Hematopoietic multipotent progenitor cell (in vitro differentiated cells): ENCODE measurements at places on chromosomes 7 and 10.

- no peak for DNase-seq
These were observed 41.0 kb downstream of the SCRN1 start for GRCh38 chr7:29948587-29948986.

DNA sequence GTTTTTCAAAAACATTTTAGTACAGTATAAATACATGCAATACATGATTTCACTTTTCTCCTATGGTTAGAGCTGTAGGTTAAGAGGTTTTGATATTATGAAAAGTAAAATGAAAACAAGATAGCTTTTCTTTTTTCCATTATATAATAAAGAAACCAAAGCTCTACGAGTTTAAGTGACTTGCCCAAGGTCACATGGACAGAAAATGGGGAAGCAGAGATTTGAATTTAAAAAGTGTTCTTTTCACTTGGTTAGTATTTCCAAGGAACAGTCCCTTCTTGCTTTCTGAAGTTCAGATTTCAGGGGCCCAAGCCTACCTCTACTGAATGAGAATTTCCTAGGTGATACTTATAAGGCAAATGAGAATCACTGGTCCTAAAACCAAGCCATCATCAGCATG lies 13.2 kb upstream of the MAP3K8 start:
- DNase-seq = no peak

DNA sequence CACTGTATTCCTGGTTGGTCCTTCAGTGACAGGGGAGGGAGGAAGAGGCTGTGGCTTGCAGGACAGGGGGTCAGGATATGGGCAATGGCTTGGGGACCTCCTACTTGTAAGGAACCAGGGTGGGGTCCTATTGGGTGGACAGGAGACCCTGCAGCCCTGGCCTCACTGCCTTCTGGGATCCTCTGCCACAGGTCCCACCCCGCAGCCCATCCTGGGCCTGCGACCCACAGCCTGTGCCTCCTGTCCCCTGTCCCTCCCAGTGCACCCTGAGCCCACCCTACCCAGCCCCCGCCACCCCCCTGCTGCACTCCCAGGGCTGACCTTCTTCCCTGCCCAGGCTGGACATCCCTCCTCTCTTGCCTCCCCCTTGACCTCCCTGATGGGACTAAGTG lies 58.7 kb upstream of the MYL10 start:
- DNase-seq = no peak

GRCh38 chr7:152081088-152081487 lies 55.6 kb downstream of the GALNT11 start:
- DNase-seq = no peak

DNA sequence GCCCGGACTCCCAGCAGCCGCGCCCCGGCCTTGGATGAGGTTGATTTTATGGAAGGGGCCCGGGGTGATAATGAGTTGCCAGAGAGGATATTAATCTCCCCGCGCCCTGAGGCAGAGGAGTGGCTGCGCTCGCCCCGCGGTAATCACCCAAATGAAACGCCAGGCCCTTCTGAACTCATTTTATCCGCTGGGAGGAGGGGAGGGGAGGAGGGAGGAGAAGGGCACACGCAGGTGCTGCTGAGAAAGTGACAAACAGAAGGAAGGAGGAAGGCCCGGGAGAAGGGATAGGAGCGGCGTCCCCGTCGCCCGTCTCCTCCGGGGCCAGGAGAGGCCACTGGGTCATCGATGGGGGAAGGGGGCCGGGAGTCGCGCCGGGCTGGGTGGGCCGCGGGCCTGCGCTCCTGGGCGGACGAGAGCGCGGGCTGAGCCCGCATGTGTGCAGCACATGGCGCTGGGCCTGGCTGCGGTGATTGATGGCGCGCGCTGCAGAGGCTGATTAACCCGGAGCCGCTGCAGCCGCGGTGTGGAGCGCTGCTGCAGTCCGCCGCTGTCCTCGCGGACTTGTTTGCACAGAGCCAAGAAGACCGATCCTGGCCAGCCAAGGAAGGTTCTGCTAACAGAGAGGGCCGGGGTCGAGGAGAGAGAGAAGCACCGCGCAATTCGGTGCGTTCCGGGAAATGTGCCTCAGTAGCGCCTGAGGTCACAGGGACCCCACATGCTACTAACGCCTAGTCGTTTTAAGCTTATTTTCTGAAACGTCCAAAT lies 6.5 kb downstream of the MNX1 start:
- DNase-seq = no peak

GRCh38 chr10:51951601-51952000 lies 252.2 kb upstream of the CSTF2T start:
- no peak for DNase-seq

DNA sequence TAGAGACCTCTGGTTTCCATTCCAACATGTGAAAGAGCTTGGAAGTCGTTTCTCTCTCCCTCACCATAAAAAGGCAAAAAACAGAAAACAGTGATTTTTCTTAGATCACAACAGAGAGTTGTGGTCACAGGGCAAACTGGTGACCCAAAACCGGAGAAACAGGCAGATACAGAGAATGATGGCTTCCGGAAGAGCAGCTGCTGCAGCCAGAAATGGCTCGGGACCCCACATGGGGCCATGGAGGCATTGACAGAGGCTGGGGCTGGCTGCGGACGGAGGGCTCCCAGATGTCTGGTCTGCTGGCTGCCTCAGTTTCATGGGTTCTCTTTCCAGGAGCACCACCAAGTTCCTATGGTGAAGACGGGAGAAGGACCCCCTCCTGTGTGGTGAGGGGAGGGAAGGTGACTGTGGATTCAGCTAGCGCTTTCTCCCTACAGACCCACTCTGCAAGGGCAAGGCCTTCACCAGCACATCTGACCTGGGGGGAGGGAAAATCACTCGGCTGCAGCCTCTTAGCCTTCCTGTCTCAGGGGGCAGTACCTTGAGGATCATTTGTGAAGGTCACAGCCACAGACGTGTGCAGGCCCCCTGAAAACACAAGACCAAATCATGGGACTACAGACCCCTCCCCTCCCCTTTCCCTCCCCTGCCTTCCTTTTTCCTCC lies 81.4 kb downstream of the WDR37 start:
- DNase-seq = no peak

GRCh38 chr10:95401704-95402469 lies 111.1 kb upstream of the PDLIM1 start:
- DNase-seq = no peak

- DNase-seq = no peak
These were observed 31.5 kb upstream of the RSBN1L start for GRCh38 chr7:77664715-77665114.

- no peak for DNase-seq
These were observed 295.8 kb upstream of the LRRTM3 start for GRCh38 chr10:66629996-66630395.

GRCh38 chr10:73759512-73760115 lies 15.4 kb downstream of the SEC24C start:
- no peak for DNase-seq

DNA sequence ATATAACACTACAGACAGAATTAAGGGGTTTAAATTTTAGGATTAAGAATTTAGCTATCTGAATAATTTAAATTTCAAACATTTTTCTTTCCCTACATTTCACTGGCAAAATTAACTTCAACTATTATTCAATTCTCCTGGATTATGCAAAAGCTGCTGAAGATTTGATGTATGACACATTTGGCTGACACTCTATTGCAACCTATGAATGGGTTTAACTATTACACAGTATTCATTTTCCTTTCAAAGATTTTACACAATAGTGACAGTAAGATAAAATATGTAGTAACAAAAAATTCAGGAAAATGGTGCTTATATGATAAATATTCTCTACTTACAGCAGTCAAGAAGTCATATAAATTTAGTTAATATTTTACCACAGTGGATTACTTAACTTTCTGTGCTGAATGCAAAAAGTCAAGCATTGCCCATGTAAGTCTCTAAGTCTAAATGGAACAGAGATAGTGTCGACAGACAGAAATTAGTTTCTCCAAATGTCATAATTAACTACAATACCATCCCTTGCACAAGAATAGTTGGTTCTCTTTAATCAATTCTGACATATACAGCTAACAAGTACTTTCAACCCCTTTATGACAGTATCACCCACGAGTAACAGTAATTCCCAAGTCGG lies 194.1 kb upstream of the FRMD4A start:
- DNase-seq = no peak

- DNase-seq = no peak
These were observed 78.5 kb downstream of the C7orf25 start for GRCh38 chr7:42833411-42833810.

- DNase-seq = no peak
These were observed 34.3 kb downstream of the SGPL1 start for GRCh38 chr10:70850097-70850496.

- DNase-seq = no peak
These were observed 190.1 kb upstream of the RNF32 start for GRCh38 chr7:156450473-156450872.

DNA sequence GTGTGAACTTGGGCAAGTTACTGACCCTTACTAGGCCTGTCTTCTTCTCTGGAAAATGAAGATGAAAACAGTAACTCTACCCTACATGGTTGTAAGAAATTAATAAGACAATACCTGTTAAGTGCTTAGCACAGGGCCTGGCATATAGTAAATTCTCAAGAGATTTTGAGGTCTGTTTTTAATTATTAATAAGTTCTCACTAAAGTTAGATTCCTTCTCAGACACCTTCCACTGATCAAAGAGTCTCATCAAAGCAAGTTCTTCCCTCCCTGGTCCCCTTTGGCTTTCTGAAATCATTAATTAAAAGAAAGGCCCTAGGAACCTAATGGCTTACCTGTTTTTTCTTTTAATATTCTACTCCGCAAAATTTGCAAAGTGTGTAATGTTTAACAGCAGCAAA lies 4.6 kb downstream of the TMEM140 start:
- no peak for DNase-seq

GRCh38 chr10:77864151-77864851 lies 62.3 kb downstream of the DLG5 start:
- no peak for DNase-seq

- no peak for DNase-seq
These were observed 25.8 kb downstream of the PTPRE start for GRCh38 chr10:127932521-127933270.

GRCh38 chr7:57308631-57309408 lies 141.2 kb upstream of the ZNF716 start:
- no peak for DNase-seq
